Muscle of back (tissue), 13 donors: ENCODE measurements at places on chromosomes 5 and 9.

GRCh38 chr9:72955571-72955970, 2.7 kb upstream of the ALDH1A1 start:
- no peak for DNase-seq

GRCh38 chr5:146529984-146530383, 14.0 kb upstream of the GPR151 start:
- no peak for DNase-seq

- no peak for DNase-seq
These were observed 1.7 kb upstream of the POMT1 start for GRCh38 chr9:131500939-131501541.

- DNase-seq, result peak; percentile 86
These were observed 367.9 kb downstream of the CYLC2 start for GRCh38 chr9:103362986-103363385.

GRCh38 chr9:34659592-34660253, 2.7 kb downstream of the CCL27 start:
- DNase-seq, result no peak

DNA sequence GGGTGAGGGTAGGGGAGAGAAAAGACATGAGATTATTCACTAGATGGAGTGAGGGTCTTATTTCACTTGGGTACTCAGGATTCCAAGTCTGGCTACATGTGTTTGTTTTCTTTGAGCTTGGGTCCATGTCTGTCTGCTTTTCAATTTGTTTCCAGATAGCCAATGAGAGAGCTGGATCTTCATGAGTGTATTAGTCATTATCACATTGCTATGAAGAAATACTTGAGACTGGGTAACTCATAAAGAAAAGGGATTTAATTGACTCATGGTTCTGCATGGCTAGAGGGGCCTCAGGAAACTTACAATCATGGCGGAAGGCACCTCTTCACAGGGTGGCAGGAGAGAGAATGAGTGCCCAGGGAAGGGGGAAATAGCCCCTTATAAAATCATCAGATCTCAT, 196.8 kb upstream of the TRIM32 start:
- DNase-seq, result no peak

DNA sequence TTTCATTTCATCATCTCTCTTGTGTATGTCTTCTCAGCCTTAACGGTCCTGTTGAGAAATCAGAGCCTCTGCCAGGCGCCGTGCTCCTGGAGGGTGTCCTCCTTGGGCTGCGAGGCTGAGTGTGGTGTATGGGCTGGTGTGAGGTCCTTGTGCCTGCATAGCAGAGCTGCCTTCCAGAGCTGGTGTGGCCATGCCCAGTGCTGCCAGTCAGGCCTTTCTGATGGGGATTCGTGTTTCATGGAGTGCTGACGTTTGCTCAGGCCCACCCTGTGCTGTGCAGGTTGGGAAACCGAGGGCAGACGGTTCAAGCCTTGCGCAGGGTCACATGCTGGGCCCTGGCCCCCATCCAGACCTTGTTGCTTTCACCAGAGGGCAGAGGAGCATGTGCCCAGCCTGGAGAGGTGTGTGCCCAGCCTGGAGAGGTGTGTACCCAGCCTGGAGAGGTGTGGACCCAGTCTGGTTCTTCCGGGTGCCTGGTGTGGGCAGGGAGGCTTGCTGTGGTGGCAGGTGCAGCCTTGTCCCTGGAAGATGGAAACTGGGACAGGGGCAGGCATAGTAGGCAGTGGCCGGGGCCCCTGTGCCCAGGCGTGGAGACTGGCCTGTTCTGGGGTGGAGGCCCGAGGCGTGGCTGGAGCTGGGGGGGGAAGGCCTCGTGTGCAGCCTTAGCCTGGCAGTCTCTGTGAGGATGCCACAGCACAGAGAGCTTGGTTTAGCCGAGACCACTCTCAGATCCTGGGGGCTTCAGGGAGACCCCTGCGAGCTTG, 84.0 kb downstream of the RXRA start:
- DNase-seq, result no peak

GRCh38 chr9:121059998-121060636, 10.0 kb upstream of the C5 start:
- peak; percentile 62 for DNase-seq

GRCh38 chr9:85502815-85503655, 238.7 kb downstream of the AGTPBP1 start:
- DNase-seq, result no peak

GRCh38 chr9:136273244-136273865, 27.7 kb upstream of the QSOX2 start:
- no peak for DNase-seq

- DNase-seq, result no peak
These were observed 8.5 kb downstream of the BAAT start for GRCh38 chr9:101376111-101376848.
